Activated CD8-positive, alpha-beta memory T cell treated with anti-CD3 and anti-CD28 coated beads for 4 hours (primary cell): ENCODE measurements at places on chromosomes 4 and X.

DNA sequence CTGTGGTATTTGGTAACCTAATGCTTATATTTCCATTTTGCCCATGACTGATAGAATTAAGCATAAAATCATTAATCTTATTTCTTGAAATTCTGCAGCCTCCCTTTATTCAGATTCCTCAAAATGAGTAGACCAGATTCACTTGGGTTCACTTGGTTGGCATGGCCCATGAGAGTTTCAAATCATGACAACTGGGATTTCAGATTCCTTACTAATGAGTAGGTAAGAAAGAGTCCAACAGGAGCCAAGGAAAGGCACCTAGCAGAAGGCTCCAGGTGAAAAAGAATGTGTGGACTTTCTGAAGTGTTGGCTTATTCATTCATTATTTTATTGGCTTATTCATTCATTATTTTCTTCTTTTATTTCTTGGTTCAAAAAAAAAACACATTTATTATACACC, 27.2 kb upstream of the GATB start:
- no peak for DNase-seq

DNA sequence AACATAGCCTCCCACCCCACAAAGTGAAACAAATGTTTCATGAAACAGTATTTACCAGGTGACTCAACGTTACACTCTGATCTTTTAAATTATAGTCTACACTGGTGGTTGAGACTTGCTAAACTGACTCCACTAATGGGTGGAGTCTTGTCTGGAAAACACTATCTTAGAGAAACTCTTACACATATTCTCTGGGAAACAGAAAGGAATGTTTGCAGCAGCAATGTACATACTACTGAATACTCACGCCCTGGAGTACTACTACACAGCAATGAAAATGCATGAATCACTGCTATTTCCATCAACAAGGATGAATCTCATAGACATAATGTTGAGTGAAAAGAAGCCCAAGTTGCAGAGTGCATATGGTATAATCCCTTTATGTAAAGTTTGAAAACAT, 208.5 kb upstream of the IGFBP7 start:
- DNase-seq: no peak

DNA sequence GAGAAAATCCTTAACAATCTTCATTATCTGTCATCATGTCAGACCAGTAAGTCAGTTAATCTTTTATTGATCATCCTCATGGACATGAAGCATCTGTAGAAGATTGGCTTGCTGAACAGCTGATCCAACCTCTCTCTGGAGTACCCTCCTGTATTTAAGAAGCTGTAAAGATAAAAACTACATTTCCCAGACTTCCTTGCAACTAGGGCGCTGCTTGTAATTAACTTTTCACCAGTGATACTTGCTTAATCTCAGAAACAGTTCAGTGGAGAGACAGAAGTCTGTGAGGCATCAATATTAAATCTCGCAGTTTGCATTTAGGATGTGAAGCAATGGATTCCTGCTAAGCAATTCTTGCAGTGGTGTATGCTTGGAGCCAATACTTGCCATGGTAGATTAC, 36.0 kb upstream of the SMARCA5 start:
- DNase-seq: no peak

DNA sequence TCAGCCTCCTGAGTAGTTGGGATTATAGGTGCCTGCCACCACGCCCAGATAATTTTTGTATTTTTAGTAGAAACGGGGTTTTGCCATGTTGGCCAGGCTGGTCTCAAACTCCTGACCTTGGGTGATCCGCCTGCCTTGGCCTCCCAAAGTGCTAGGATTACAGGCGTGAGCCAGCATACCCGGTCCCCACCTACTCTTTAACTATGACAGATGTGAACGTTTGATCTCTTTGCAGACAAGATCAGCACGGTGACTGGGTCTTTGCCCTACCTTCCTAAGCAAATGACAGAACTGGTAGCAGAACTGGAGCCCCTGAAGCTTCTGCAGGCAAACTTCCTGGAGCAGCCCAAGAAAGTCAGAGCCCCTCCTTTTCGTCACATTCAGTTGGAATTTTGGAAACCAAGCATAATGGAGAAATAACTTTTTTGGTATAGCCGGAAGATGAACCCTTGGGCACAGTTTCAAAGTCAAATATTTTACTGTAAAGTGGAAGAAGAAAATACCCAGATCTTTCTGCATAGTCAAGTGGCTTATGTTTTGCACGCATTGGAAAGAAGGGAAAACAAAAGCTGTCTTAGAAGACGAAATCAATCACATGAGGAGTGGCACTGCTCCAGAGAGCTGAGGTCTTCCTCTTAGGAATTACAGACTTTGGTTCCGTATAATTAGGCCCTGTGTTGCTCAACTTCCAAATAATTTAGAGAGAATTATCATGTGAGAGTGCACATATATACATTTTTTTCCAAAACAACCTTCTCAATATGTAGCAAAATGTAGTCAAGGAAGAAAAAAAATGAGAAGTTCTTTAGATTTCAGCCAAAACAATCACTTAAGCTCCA, 90.6 kb downstream of the SORBS2 start:
- DNase-seq: no peak

GRCh38 chr4:165766976-165767375, 106.1 kb upstream of the TLL1 start:
- DNase-seq: no peak

GRCh38 chrX:154730253-154730891, 20.5 kb downstream of the GAB3 start:
- no peak for DNase-seq
